Common myeloid progenitor, CD34-positive (primary cell): ENCODE measurements at places on chromosomes 4 and X.

GRCh38 chr4:25970226-25970675, 56.2 kb downstream of the SMIM20 start:
- DNase-seq = peak; percentile 59

DNA sequence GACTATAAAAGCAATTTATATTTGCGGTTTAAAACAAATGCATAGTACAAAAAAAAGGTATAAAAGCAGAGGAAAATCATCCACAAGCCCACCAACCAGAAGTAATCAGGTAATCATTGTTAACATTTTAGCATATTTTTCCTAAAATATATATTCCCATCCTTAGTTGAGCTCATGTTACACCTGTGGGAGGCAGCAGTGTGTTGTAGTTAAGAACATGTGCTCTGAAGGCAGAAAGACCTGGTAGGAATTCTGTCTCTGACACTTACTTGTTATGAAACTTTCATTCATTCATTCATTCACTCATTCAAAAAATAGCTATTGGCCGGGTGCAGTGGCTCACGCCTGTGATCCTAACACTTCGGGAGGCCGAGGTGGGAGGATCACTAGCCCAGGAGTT, 15.4 kb upstream of the CDKL5 start:
- DNase-seq = no peak

DNA sequence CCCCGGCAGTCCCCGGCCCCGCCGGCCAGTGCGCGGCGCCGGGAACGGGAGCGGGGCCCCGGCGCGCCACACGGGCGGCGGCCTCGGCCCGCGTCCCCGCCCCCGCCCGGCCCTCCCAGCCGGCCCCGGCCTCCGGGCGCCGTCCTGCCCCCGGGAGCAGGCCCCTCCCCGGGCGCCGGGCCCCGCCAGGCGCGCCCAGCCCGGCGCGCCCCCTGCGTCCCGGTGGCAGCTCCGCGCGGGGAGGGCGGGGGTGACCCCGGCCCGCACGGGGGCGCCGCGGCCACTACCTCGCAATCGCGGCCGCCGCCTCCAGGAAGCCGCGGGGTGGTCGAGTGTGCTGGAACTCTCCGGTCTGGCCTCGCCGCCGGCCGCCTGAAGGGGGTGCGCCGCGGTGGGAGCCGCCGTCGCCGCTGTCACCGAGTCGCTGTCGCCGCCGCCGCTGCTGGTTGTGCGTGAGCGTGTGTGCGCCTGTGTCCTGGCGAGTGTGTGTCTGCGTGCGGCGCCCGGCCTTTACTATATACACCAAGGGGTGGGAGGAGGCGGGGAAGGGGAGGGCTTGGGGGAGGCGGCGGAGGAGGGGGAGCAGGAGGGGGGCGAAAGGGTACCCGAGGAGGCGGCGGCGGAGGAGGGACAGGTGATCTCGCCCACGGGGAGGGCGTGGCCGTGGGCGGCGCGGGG, at the start of gene RAI2:
TSS of gene RAI2 (minus strand) at position 488 of the 678 bp plus-strand sequence. CDS start 59,288 bp downstream, outside the sequence.
- DNase-seq = no peak

GRCh38 chr4:140330311-140330900, 43.0 kb upstream of the SCOC start:
- DNase-seq = peak; percentile 61
